ENCODE measurements at places on chromosomes 1 and 21.
A peak's percentile ranks its signal among the peaks of the same experiment; 100 is the strongest.

- no peak for DNase-seq
Observed at GRCh38 chr1:234840843-234841242, 230.9 kb upstream of the IRF2BP2 start.

- no peak for DNase-seq
Observed at GRCh38 chr1:30526652-30527345, 196.6 kb downstream of the MATN1 start.

DNA sequence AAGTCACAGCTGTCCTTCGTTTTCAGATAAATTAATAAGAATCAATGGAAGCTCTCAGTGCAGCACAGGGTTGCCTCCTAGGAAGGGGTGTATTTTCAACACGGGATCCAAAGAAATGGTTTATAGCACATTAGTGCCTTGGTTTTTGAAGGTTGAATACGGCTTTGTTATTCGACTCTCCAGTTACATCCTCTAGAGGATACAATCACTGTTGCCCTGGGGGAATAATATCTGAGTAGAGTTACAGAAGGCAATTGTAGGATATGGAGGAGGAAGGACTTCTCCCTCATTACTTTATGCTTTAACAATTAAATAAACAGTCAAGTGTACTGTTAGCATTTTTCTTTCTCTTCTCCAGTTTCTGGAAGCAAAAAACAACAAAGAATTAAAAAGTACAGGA is 14.3 kb upstream of the ZNF326 start:
- DNase-seq = no peak

DNA sequence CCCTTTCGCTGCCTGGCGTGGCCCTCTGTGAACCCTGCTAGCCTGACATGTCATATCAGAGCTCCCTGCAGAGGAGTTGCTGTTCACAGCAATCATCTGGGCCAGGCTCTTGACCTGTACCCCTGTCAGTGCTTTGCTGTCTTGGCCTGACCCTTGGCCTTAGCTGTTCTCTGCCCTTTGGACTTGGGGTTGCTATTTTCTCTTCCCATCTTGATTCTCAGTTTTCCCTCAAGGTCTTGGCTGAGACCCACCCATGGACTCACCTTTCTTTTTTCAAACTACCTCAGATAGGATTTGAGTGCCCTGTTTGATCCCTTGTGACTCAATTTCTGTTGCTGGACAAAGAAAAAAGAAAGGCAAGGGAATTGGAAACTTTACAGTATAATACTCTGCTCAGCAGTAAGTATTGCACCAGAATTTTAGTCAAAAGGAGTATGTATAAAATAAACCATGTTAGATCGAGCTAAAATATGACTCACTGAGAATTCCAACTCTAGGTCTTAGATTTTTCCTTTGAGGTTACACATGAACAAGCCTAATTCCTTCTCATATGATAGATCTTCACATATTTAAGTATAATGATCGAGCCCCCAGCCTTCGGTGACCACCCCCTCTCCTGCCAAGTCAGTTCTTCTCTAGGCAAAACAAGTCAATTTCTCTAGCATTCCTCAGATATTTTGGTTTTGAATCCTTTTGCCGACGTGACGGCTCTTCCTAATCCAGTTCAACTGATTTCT is 110.5 kb downstream of the NGF start:
- no peak for DNase-seq

DNA sequence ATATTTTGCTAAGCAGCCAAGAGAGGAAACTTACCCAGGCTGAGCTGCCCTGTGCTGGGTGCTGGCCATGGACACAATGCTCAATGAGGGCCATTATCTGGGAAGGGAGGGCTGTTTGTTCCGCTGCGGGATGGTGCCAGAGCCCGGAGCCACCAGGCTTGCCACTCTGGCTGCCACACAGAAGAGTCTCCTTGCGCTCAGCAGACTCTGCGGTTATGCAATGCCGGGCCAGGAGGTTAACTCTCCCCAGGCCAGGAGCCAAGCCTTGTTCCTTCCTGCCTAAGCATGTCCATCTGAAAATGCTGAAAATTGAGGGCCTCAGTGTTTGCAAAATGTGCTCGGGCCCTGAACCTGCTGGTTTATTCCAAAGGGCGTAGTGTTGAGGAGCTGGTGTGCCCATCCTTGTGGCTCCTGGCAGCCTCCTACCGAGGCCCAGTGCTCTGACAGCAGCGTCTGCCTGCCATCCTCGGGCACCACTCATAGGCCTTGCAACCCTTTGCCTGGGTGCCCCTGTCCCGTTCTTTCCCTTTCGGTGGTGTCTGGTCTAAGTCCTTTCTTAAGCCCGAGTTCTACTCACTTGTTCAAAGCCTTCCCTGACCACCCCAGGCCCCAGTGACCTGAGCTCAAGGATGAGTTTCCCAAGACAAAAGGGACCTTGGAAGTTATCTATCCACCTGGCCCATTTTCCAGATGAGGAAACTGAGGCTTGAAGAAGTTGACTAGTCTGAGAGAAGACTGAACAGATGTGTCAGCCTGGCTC is 133.8 kb upstream of the EDN2 start:
- peak; percentile 87 for DNase-seq

DNA sequence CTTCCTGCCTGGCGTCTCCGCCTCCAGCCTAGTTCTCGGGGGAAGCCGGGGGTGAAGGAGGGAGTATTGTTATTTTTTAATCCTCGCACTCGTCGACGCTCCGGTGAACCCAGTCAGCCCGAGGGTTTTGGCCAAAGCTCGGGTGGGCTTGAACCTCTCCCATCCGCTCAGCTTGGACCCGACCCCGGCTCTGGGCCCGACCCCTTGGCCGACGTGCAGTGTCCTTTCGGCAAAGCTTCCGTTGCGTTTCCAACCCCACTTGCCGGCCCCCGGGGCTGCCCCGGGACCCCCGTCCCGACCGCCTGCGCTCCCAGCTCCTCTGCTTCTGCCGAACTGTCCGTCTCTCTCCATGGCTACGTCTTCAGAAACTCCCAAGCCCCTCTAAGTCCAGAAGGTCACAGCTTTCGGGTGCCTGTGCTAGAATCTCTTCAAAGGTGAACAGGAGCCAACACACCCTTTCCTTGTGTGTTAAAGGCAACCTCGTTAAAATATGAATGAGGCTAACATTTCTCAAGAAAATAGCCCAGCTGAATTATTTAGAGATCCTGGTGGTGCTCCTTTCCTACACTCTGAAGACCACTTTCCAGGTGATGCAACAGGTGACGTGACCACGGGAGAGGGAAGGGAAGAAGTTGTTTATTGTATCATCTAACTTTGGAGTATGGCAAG is 647 bp downstream of the DESI2 start:
- no peak for DNase-seq

- DNase-seq = peak; percentile 24
Observed at GRCh38 chr1:40877698-40878097, 15.5 kb upstream of the CITED4 start.

DNA sequence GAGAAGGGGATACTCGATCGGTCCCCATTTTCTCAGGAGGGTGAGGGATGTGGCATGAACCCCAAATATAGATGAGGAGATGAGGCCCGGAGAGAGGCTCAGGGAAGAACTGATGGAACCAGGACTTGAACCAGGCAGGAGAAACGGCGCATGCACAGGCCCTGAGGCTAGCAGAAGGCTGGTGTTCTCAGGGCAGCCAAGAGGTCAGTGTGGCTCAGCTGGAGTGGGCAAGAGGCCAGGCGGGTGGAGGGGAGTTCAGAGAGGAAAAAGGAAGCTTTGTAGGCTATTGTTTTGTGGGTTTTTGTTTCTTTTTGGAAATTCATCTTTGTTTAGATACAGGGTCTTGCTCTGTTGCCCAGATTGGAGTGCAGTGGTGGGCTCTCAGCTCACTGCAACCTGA is 122.0 kb downstream of the LACTBL1 start:
- no peak for DNase-seq

DNA sequence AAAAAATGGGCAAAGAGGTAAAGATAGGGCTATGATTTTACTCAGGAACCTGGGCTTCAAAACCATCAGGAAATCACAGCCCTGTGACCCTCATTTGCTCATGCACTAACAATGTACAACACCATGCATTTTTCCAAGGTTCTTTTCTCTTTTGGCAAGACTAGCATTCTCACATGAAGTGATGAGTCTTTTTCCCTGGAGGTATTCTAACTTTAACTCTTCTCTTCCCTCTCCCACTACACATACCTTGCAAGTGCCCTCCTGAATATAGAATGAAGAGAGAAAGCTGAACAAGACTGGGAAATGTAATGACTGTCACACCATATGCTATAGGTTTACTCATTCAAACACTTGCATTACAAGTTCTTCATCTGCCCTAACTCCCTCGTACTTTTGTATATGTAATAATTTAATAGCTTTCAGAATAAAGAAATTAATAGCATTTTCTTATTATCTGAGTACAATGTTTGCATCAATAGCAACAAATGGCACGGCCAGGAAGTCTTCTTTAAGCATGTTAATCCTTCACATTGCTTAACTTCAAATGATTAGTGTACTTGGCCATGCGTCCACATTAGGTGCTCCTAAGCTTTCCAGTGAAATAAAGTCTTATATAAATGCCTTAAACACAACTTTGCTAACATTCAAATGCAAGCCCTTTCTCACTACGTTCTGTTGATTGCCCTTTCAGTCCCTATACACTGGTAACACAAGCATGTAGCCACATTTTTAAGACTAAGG is 1.8 kb downstream of the NIBAN1 start:
- no peak for DNase-seq

GRCh38 chr1:15409388-15410222 is at the start of gene EFHD2:
TSS of gene EFHD2 (plus strand) at chr1:15409888. CDS start at chr1:15409972, 84 bp downstream.
- peak; percentile 74 for DNase-seq

DNA sequence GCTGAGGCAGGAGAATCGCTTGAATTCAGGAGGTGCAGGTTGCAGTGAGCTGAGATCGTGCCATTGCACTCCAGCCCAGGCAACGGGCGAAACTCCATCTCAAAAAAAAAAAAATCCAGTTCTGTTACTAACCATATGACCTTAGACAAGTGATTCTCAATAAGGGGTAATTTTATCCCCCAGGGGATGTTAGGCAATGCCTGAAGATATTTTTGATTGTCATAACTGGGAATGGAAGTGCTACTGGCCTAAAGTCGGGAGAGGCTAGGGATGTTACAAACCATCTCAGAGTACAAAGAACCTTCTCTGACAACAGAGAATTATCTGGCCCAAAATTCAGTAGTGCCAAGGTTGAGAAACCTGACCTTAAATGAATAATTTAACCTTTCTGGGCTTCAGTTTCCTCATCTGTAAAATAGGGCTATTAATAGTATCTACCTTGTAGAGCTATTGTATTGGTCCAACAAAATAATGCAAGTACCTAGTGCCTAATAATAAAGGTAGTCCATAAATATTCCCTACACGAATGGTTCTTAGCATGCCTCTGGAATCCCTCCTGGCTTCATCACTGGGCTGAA is 5.8 kb upstream of the LMNA start:
- no peak for DNase-seq

- no peak for DNase-seq
Observed at GRCh38 chr1:15014516-15014915, 139.0 kb upstream of the TMEM51 start.

All from tibial nerve (tissue), 4 donors.